ENCODE measurements at places on chromosomes 6 and 20. TPM values are rescaled to one million over a fixed set of nuclear protein-coding genes. Genes with fewer than 3 reads are reported as not detected.

Gene PRDM13
- total RNA-seq: not detected

Gene MROH8
- total RNA-seq: 14.1 TPM

Gene CFAP61
- 8.2 TPM for total RNA-seq

Gene TGM3
- not detected for total RNA-seq

Gene RANBP9
- 43.9 TPM for total RNA-seq

Gene FBXO30
- total RNA-seq: 11.0 TPM

Gene PCK1
- total RNA-seq: 1.8 TPM

Gene DEFB132
- total RNA-seq: not detected

Gene ZBTB12
- not detected for total RNA-seq

Gene ADGRG6
- total RNA-seq: 3.6 TPM

- no peaks in the 10 kb centered on the region for H3K4me1 ChIP-seq
- no peaks in the 10 kb centered on the region for H3K36me3 ChIP-seq
- no peak overlapping the region for H3K27ac ChIP-seq
These were observed 107.0 kb upstream of the OGFRL1 start for GRCh38 chr6:71181565-71181964.

GRCh38 chr6:146847426-146847825 lies 248.7 kb downstream of the ADGB start:
- no peak overlapping the region for H3K4me3 ChIP-seq
- no peak overlapping the region for H3K27ac ChIP-seq
- DNase-seq: no peak
- H3K27me3 ChIP-seq: no peaks in the 10 kb centered on the region
- no peaks in the 10 kb centered on the region for H3K36me3 ChIP-seq
- H3K4me1 ChIP-seq: no peaks in the 10 kb centered on the region

GRCh38 chr20:10465135-10465534 lies 30.0 kb downstream of the SLX4IP start:
- no peaks in the 10 kb centered on the region for H3K4me1 ChIP-seq
- H3K36me3 ChIP-seq: no peaks in the 10 kb centered on the region
- no peak overlapping the region for H3K27ac ChIP-seq
- no peak overlapping the region for H3K4me3 ChIP-seq
- no peaks in the 10 kb centered on the region for H3K27me3 ChIP-seq
- DNase-seq: no peak

DNA sequence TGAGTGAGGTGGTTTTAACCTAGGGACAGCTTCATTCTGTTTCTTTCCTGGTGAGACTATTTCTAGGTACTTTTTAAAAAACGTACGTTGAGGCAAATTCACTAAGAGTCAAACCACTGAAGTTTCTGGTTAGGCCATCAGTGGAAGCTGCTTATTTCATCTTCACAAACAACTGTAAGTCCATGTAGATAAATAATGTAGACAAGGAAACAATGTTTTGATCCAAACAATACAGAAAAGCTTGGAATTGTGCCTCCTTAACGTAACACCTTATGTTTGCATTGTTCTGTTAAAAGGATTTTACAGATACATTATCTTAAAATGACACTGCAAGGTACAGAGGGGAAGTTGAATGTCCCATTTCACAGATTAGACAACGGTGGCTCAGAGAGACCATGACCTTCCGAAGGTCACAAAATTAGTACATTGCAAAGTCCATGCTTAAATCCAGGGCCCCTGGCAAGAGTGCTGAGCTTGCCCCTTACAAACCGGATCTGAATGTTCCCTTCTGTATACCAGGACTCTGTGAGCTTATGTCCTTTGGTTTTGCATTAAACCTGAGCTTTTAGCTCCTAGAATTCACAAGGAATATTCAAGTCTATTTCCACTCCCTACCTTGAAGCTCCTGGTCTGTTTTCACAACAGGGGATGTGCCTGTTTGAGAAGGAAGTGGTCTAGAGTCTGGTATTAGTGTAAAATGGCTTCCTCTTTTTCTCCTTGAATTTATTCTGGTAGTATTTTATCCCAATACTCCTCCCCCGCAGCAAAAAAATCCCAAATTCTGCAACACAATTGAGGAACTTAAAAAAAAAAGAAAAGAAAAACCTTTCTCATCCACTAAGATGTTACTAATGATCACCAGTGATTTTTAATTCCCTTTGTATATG lies 28.9 kb upstream of the ZNF217 start:
- no peak for DNase-seq
- no peak overlapping the region for H3K4me3 ChIP-seq
- no peaks in the 10 kb centered on the region for H3K27me3 ChIP-seq
- H3K27ac ChIP-seq: peak overlapping the region; percentile 89

- no peaks in the 10 kb centered on the region for H3K36me3 ChIP-seq
- no peak overlapping the region for H3K27ac ChIP-seq
- H3K4me1 ChIP-seq: no peaks in the 10 kb centered on the region
These were observed 116.7 kb downstream of the UNC5CL start for GRCh38 chr6:40922281-40922680.

DNA sequence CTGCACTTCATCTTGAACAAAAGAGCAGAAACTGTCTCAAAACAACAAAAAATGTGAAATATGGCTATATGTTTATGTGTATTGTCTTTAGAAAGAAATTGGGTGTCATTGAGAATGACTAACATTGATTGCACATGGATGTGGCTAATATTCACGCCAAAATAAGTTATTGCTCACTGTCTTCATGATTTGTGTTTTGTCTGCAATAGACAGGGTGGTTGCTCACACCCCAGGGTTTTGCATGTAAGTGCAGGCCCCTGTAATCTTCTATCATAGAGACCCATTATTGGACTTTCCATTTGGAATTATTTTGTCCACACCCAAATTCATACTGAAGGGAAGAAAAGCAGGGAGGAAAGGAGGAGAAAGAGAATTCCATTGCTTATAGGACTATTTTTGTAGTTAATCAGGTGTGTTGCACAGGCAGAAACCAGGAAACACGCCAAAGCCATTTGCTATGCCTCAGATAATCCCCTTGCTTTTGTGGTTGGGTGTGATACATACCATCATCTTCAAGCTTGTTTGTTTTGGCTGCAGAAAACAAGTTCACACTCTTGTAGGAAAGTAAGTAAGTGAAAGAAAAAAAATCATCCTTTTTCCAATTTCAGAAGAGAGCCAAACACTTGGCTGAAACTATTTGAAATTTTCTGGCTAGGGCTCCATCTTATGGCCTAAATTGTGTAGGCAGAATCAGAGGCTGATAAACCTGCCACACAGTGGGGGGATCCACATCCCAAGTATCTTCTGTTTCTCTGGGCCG lies 214.1 kb downstream of the COL12A1 start:
- H3K36me3 ChIP-seq: no peaks in the 10 kb centered on the region
- no peak overlapping the region for H3K4me3 ChIP-seq
- H3K4me1 ChIP-seq: no peaks in the 10 kb centered on the region
- no peaks in the 10 kb centered on the region for H3K27me3 ChIP-seq
- no peak overlapping the region for H3K27ac ChIP-seq
- DNase-seq: no peak

DNA sequence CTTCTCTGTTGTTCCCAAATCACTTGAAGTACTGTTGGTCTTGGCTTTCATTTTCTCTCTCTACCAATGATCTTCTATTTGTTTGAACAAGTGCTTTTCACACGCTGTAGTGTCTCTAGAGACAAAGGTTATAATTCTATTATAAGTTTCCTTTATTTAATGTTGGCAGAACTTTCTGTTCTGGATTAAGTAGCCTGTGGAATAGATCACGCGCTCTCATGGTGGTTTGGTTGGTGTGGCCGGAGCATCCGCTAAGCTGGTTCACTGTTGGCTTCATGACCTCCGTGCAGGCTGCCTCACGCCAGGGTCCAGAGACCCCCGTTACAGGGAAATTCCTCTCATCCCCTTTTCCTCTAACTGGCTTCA lies 30.9 kb upstream of the KIF25 start:
- no peaks in the 10 kb centered on the region for H3K27me3 ChIP-seq
- no peak for DNase-seq
- no peaks in the 10 kb centered on the region for H3K4me1 ChIP-seq
- no peaks in the 10 kb centered on the region for H3K36me3 ChIP-seq

DNA sequence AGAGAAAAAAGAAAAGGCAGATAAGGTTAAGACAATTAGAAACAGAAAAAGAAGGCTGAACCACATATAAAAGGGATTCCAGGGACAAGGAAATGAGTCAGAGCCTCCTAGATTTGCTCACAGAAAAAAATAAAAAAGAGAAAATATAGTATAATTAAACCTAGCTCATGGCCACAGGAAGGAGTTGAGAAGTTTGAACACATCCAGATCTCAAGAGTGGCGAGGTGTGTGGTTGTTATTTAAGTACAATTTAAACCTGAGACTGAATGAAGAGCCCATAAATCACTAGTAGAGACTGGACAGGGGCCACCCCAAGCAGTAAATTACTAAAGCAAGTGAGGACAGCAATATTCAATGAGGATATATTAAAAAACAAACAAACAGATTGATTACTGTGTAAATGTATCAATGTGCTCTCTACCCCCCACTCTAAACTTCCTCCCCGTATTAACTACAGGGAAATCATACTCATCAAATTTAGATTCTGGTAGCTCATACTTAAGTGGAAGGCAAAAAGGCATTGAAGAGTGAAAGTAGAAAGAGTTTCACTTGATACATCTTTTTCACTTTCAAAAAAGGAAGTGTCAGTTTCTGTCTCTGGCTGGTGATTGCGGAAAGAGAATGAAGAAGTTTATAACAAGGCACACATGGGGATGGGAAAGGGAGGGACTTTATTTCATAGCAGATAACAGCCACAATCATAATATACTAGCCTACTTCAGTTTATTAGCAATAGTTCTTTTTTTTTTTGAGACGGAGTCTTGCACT lies 49.3 kb upstream of the SCAF8 start:
- DNase-seq: no peak
- no peaks in the 10 kb centered on the region for H3K36me3 ChIP-seq
- H3K27ac ChIP-seq: peak overlapping the region; percentile 8
- no peaks in the 10 kb centered on the region for H3K4me1 ChIP-seq

DNA sequence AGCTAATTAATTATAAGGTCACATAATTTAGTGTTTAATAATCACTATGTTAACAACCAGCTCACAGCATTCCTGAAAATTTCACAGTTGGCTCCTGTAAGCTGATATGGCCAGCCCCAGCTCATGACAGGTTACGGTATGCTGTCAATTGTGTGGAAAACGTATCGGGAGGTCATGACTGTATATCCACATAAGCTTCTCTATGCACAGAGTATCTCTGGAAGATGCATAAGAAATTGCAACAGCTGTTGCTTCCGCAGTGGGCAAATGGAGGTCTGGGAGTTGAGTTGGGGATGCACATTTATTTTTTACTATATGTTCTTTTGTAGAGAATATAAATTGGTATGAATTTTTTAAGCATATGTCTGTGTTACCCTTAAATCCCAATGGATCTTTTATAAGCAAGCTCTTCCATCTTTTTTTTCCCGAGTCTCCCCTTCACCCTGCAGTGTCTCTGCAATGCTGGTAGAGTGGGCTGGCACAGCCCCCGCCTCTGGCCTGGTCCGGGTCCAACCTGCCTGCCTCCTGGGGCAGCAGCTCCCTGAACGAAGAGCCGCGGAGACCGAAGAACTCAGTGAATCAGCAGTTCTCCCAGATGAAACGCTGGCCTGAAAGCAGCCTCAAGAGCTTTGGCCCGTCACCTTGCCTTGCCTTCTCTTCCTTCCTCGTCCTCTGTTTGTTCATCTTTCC lies 139.9 kb upstream of the CDYL start:
- no peak overlapping the region for H3K27ac ChIP-seq
- no peaks in the 10 kb centered on the region for H3K36me3 ChIP-seq
- DNase-seq: no peak
- H3K4me3 ChIP-seq: no peak overlapping the region
- H3K4me1 ChIP-seq: no peaks in the 10 kb centered on the region

DNA sequence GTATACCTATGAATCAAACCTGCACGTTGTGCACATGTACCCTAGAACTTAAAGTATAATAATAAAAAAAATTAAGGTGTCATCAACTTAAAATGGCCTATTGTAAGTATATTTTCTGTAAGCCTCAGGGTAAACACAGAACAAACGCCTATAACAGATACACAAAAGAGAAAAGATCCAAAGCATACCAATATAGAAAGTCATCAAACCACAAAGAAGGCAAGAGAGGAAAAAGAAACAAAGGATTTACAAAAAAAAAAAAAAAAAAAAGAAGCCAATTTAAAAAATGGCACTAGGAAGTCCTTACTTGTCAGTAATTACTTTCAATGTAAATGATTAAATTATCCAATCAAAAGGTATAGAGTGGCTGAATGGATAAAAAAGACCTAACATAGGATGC lies 24.6 kb upstream of the ASF1A start:
- no peaks in the 10 kb centered on the region for H3K27me3 ChIP-seq
- no peaks in the 10 kb centered on the region for H3K4me1 ChIP-seq
- H3K36me3 ChIP-seq: no peaks in the 10 kb centered on the region
- H3K27ac ChIP-seq: no peak overlapping the region

GRCh38 chr6:108464418-108465097 lies 96.2 kb upstream of the FOXO3 start:
- DNase-seq: no peak
- no peaks in the 10 kb centered on the region for H3K27me3 ChIP-seq
- H3K36me3 ChIP-seq: no peaks in the 10 kb centered on the region
- no peaks in the 10 kb centered on the region for H3K4me1 ChIP-seq
- no peak overlapping the region for H3K4me3 ChIP-seq
- peak overlapping the region; percentile 39 for H3K27ac ChIP-seq

GRCh38 chr6:110650755-110651154 lies 164.5 kb downstream of the CDK19 start:
- no peak overlapping the region for H3K27ac ChIP-seq
- H3K4me3 ChIP-seq: no peak overlapping the region
- no peak for DNase-seq
- H3K27me3 ChIP-seq: no peaks in the 10 kb centered on the region
- H3K4me1 ChIP-seq: no peaks in the 10 kb centered on the region

DNA sequence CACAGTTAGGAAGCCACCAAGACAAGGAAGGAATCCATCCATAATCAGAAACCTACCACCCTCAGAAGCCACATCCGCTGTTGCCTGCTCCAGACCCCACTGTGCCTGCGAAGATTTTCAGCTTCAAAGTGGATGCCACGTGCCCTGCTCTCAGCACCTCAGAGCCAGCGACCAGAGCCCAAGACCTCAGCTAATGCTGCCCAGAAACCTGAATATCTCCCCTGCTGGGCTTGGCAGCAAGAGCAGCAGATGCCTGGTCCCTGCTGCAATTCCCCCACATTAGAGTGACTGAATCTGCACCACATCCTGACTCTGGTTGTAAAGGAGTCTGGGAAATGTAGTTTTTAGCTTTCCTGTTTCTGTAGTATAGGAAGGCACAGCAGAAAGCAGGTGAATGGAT lies 10.7 kb upstream of the ULBP3 start:
- no peak overlapping the region for H3K4me3 ChIP-seq
- H3K27ac ChIP-seq: no peak overlapping the region
- no peaks in the 10 kb centered on the region for H3K36me3 ChIP-seq
- H3K27me3 ChIP-seq: no peaks in the 10 kb centered on the region
- DNase-seq: no peak

- H3K27ac ChIP-seq: no peak overlapping the region
- DNase-seq: no peak
- H3K4me3 ChIP-seq: no peak overlapping the region
- H3K36me3 ChIP-seq: no peaks in the 10 kb centered on the region
- H3K27me3 ChIP-seq: no peaks in the 10 kb centered on the region
These were observed 19.6 kb downstream of the LAMP5 start for GRCh38 chr20:9534025-9534424.

All from uterus (tissue), 4 donors.